ENCODE measurements at places on chromosomes 5 and 9.

DNA sequence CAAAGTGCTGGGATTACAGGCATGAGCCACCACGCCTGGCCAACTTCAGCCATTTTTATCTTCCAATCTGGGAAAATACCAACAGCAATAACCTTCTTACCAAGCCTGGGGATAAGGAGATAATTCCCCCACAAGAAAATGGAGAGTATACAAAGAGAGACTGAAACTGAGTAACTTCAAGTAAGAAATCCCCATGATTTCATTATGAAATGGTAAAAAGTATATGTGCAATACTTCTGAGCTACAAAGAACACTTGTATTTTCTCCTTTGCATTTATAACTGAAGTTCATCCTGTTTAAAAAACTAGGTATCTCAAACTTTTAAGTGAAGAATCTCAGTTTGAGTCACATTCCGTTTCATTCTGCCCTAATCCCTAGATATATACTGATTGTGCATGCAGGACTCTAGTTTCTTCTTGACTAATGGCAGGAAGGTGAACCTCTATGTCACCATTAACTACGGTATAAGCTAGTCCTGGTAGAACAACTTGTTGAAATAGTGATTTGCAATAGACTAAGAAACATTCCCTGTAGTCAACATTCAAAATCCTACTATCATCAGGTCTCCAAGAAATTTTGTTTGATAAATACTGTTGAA lies 2071.4 kb downstream of the MAT2B start:
- DNase-seq = no peak

DNA sequence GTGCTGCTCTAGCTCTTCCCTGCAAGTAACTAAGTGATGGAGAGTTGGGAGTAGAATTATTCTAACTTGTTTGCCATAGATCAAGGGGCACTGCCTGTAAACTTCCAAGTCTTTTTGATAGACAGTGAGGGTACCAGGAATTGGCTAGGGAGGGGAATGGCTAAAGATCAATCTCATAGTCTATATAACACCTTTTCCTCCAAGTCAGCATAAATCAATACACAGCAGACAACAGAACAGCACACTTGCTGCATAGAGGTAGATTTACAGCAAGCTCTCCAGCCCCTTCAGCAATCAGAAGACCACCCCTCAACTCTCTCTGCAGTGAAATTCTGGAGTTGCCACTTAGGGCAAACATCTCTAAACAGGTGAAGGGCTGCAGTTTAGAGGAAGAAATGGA lies 643.5 kb upstream of the KLF4 start:
- no peak for DNase-seq

DNA sequence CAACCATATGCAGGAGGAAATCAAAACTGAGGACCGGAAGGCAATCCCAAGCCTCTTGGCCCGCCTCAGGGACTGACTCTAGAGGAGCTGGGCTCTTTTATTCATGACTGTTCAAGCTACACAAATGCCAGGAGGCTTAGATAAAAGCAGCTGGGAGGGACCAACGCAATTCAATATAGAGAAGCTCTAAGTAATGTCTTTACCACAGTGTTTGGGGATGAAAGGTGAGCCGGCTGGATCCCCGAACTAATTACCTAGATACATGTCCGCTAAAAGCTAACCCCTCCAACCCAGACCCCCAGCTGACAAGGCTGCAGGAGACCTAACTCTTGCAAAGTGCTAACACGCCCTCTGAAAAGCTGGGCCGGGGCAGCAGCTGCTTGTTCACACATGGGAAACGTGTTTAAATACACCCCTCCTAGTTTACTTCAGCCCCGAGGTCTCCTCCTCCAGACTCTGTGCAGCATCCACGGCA lies 67.5 kb downstream of the TLE1 start:
- no peak for DNase-seq

DNA sequence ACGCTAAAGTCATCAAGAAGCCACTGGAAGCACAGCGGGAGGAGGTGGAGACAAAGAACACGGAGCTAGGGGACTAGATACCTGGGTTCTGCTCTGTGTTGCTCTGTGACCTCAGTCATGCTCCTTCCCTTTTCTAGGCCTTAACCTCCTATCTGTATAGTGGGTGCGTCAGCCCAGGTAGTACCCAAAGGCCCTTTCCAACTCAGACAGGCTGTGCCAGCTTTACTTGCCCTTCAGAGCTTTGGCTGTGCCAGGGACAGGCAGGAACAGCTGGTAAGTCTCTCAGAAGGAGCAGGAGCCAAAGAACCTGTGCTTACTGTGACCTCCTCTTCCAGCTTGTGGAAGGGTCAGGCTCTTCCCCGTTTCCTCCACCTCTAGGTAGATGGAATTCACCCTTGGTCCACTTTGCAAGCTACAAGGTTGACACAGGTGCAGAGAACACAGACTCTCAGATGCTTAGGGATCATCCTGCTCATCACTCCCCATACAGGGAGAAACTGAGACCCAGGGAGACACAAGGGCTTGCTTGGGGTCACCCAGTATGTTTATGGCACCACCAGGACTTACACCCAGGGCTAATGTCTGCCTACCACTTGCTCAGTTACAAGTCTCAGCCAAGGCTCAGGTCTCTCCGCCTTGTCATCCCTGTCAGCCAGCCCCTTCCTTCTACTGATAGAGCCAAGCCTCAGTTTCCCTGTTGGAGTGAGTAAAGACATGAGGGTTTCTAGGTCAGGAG lies 1.7 kb downstream of the CCDC69 start:
- no peak for DNase-seq

DNA sequence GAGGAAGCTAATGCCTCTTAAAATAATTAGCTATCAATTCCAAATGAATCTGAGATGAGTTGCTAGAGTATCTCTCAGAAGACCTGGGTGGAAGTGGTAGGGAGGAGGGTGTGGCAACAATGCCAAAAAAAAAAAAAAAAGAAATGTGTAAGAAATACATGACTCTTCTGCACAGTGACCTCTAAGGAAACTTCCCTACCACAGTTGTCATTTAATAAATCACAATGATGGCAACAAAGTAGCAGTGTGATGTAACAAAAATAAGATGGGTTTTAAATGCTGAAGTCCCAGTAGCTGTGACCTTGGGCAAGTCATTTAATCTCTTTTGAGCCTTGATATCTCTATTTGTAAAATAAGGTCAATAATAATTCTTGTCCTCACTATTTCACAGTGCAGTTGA lies 7.2 kb downstream of the FOXD1 start:
- DNase-seq = no peak

DNA sequence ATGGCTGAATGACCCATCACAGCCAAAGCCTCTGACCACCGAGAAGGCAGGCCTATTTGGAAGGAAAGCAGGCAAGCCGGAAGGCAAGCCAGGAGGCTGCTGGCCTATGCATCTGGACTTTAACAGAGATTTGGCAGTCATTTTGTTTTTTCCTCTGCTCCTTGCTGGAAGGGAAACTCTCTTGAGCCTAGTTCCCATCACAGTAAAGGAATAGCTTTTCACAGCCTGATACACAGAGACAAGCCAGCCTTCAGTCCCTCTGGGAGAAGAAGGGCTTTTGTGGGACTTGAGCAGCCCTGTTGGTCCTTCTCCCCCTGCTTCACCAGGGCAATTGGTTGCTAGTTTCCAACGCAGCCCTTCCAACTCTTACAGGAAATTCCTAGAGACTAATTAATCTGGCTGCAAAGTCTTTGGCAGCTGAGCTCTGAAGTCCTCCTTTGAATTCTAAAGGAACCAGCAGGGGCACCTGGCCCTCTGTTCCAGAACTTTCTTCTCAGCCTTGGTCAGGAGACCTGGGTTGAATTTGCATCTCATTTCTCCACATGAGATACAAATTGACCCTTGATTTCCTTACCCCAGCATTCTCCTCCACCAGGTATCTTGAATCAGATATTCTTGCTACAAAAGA lies 157.3 kb upstream of the EPB41L4A start:
- no peak for DNase-seq

DNA sequence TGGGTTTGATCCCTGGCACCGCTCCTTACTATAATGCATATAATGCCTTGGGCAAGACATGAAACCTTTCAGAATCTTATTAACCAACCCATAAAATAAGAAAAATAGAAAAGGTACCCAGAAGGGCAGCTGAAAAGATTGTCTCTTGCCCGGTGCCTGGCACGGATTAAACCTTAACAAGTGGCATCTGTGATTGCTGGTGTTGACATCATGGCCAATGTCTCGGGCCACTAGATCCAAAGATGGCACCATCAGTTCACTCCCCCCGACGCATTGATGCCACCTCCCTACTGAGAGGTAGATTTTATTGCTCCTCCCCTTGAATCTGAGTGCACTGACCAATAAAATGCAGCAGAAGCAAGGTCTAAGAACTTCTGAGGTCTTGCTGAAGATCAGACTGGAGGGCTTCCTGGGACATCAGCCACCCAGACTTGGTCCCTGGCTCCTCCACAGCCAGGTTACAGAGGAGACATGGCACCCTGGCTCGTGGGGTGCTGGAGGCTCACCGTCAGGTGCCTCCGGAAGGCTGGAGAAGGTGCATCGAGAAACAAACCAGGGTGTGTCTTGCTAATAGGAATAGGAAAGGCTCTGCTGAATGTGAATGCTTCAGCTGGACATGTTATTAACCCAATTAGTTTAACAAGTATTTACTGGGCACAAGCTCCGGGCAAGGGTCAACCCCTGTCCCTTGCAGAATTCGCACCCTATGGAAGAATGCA lies 80.0 kb upstream of the COL5A1 start:
- no peak for DNase-seq

DNA sequence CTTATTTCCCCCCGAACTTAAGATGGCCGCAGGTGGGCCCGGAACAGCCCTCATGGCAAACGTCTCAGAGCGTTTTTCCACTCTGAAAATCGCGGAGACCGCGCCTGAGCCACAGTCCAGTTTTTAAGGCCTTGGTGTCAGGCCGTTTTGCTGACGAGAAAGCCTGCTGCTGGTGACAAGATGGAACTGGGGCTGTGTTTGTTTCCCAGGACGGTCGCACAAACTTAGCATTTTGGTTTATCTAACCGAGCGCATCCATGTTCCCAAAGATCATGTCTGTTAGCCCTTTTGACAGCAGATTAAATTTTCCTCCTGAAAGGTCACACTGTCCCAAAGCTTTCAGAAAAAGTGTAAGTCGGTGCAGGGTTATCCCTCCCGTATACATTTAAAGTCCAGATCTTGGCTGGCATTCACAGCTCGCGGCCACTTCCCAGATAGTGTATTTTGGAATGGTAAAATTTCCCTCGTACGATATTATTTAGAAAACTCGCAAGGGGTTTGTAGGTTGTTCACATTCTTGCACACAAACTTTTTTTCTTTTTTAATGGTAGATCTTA lies 812 bp downstream of the SREK1 start:
- DNase-seq = no peak

DNA sequence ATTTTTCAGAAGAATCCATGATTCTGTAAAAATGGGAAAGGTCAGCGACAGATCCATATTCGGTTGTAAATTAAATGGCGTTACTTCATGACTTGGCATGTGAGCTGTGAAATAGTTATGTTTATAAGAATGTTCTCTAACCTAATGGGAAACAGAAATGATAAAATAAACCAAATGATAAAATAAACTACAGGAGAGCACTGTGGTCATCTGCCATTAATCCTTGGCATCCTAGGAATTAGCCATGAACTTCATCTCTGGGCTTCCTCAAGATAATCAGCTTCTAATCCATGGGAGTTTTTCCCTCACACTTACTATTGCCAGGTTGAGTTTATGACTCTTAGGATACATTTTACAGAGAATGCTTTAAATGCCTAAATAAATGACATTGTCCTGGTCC lies 94.6 kb upstream of the SLC30A5 start:
- DNase-seq = no peak

- DNase-seq = no peak
Observed at GRCh38 chr5:172943906-172944305, 15.3 kb upstream of the RPL26L1 start.

GRCh38 chr5:66645039-66645438 lies 48.8 kb downstream of the MAST4 start:
- DNase-seq = no peak

GRCh38 chr5:15421921-15422412 lies 78.0 kb upstream of the FBXL7 start:
- DNase-seq = no peak

- DNase-seq = no peak
Observed at GRCh38 chr9:69326261-69326660, 1.2 kb downstream of the ENTREP1 start.

- no peak for DNase-seq
Observed at GRCh38 chr5:6201631-6202030, 176.7 kb downstream of the MED10 start.

DNA sequence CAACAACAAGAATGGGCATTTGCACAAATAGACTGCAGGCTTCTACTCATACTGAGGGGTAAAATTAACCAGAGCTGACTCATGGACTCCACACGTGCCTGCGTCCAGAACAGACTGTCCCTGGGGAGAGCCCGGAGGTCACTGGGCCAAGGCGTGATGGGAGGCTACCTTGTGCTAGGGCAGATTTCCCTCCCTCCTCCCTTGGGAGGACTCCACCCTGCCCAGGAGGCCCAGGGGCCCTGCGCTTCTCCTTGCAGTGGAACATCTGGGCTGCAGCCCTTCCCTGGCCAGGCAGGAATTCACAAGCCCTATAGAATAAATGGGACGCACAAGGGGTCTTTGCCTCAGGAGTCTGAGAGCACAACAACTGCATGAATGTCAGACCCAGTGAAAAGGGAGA lies 35.6 kb downstream of the IRX2 start:
- DNase-seq = no peak

- DNase-seq = no peak
Observed at GRCh38 chr5:131630963-131631350, 4.1 kb downstream of the RAPGEF6 start.

DNA sequence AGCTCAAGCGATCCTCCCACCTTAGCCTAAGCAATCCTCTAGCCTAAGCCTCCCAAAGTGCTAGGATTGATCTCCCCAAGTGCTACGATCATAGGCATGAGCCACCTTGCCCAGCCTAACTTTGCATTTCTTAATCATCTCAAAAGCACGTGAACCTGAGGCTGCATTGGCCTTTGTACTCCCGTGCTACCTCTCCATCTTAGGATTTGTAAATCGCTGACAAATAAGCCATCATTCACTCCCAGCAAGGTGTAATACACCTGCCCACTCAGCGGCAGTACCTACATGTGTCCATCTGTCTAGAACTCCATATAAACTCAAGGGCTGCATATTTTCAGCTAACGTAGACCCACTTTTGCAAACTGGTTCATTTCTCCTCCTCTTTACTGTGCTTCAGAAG lies 2.8 kb downstream of the ANKH start:
- no peak for DNase-seq

GRCh38 chr9:71487061-71487460 lies 281.3 kb downstream of the CEMIP2 start:
- DNase-seq = no peak

GRCh38 chr5:39623291-39623865 lies 198.6 kb upstream of the DAB2 start:
- DNase-seq = no peak

DNA sequence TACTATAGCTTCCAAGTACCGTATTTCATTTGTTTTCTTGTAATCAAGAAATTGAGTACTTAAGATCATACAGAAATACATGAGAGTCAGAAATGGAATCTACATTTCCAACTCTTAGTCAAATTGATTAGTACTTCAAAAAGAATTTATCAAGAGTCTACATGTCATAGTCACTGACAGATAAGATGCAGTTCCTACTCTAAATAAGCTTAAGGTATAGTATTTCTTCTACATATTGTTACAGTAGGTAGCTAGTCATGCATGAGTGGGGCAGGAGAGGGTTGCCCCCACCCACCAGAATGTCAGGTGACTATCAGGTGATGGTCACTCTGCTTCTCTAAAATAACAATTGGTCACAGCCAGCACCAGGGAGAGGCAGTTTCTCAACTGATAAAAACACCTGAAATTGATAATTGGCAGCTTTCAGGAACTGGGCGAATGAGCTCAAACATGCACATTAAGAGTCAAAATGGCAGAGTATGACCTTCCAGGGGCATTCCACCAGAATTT lies 2.9 kb downstream of the BAAT start:
- DNase-seq = no peak

GRCh38 chr9:126423142-126423915 lies 96.7 kb downstream of the MVB12B start:
- no peak for DNase-seq

All from activated T-helper 9 cell treated with anti-CD3 and anti-CD28 coated beads, Interleukin-2, amount 50 U/mL, for 16 hours (primary cell).